ENCODE measurements at places on chromosomes 1 and 21. TPM values are rescaled to one million over a fixed set of nuclear protein-coding genes. Genes with fewer than 3 reads are reported as not detected.

Gene LORICRIN
- total RNA-seq: not detected

Gene CD84
- 0.26 TPM for total RNA-seq

Gene KDF1
- total RNA-seq: 3.2 TPM

Gene BTBD19
- total RNA-seq: 2.6 TPM

Gene GPN2
- total RNA-seq: 41.9 TPM

Gene LAMC1
- 113 TPM for total RNA-seq

Gene S100A7A
- total RNA-seq: not detected

Gene KRTAP20-3
- total RNA-seq: not detected

Gene SHISAL2A
- total RNA-seq: 0.23 TPM

Gene IGFN1
- not detected for total RNA-seq

Gene PPIH
- total RNA-seq: 78.5 TPM

Gene SH3BGR
- total RNA-seq: 1.7 TPM

Gene HSD11B1
- total RNA-seq: not detected

Gene SCP2
- 88.7 TPM for total RNA-seq

Gene OPRD1
- 5.4 TPM for total RNA-seq

Gene RNU11
- total RNA-seq: not detected

Gene C1orf185
- not detected for total RNA-seq

Gene MCOLN2
- 22.5 TPM for total RNA-seq

Gene FAAH
- total RNA-seq: 25.9 TPM

Gene CSDE1
- 347 TPM for total RNA-seq

Gene C1orf87
- not detected for total RNA-seq

Gene HP1BP3
- 263 TPM for total RNA-seq

Gene FCRL5
- not detected for total RNA-seq

Gene BARHL2
- total RNA-seq: not detected

Gene LCE1D
- total RNA-seq: not detected

Gene CSMD2
- total RNA-seq: not detected

Gene TRAF3IP3
- total RNA-seq: 0.67 TPM

Gene RNF19B
- 29.1 TPM for total RNA-seq

Gene DDR2
- 1.9 TPM for total RNA-seq

Gene SUSD4
- 0.28 TPM for total RNA-seq

Gene BCAN
- 0.57 TPM for total RNA-seq

Gene PLA2G4A
- not detected for total RNA-seq

Gene AGRN
- 153 TPM for total RNA-seq

Gene FCER1A
- not detected for total RNA-seq

Gene INAVA
- 3.6 TPM for total RNA-seq

Gene DNTTIP2
- 50.3 TPM for total RNA-seq

Gene CREG1
- 25.9 TPM for total RNA-seq

Gene POU3F1
- 0.08 TPM for total RNA-seq

Gene MROH9
- total RNA-seq: not detected

Gene KRTAP20-4
- total RNA-seq: not detected

Gene THEM5
- total RNA-seq: not detected

Gene TAS1R1
- not detected for total RNA-seq

Gene TRIM17
- total RNA-seq: 1.2 TPM

Gene RPTN
- not detected for total RNA-seq

Gene OR2T11
- not detected for total RNA-seq

Gene VHLL
- total RNA-seq: 0.28 TPM

Gene SNAP47
- total RNA-seq: 55.6 TPM

Gene TP73
- total RNA-seq: 4.7 TPM
